ENCODE measurements at places on chromosomes 13 and 19.

- peak; percentile 42 for DNase-seq
These were observed 7.3 kb downstream of the SGTA start for GRCh38 chr19:2775556-2776430.

DNA sequence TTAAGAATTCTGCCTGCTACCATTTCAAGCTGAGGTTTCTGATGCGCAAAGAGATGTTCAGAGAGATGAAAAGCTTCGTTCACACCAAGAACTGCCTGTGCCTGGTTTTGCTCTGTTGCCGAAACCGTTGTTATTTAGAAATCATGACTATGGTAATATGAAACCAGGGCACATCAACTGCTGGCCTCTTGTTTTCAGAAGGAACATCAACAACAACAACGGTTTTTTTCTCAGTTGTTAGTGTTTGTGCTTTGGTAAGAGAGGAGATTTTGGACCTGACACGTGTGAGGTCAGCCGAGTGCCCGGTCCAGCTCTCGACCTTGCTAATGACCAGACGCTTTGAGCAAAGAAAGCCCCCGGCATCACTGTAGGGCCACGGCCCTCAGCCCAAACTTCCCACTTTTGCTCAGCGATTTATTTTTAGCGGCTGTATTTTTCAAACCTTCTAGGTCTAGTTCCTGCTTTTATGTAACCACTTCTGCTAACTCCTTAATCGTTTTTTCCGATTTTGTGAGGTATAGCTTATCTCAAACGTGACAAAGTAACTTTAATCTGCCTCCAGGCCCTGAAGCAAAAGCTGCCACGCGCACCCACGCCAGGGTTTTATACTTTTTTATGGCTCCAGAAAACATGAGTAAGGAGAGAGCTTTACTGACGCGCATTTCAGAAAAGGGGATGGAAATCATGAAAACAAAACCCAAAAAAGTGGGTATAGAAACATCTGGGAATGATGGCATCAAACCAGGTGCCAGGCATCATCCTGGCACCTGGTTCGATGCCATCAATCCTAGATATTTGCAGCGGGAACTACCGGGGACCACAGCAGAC, 42.0 kb downstream of the KLF2 start:
- DNase-seq: no peak

DNA sequence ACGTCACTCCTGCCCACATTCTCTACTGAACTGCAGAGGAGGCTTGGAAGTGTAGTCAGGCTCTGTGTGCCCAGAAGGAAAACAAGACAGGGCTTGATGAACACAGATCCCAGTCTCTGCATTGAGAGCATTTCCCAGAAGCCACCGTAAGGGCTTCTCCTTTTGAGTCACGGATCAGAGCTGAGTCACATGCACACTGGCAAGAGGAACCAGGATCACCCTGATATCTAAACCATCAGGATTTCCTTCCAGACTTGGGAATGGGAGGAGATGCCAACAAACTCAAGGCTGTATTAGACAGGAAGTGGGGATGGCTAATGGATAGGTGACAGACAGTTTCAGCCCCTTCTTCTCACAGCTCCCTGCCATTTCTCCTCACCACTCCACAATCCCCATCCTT, 17.7 kb upstream of the FBXO17 start:
- DNase-seq: no peak

GRCh38 chr19:1389033-1389940, 5.6 kb downstream of the NDUFS7 start:
- no peak for DNase-seq

DNA sequence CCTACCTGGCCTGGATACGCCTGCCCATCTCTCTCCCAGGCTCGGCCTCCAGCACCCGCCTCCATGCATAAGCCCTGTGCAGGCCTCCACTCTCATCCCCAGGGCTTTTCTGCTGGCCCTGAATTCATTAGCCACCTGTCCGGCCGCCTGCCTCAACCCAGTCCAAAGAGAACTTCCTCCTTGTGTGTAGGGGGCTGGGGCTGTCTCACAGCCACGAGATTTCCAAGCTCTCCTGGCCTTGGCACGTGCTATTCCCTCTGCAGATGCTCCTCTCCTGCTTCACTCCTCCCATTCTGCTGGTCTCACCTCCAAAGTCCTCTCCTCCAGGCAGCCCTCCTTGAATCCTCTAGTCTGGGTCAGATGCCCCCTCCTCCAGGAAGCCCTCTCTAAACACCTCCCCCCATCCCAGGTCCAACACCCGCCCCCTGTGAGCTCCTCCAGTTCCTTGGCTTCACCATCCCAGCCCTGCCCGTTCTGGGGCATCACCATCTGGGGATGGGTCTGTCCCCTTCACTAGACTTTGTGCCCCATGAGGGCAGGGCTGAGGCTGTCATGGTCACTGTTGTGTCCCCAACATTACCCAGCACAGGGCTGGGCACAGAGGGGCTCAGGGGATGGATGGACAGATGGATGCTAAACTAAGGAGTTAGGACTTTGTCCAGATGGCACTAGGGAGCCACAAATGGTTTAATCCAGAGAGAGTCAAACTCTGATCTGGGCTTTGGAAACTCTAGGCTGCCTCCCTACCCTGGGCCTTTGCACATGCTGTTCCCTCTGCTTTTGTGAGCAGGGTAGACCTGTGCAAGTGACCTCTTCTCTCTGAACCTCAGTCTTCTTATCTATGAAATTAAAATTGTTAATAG, 14.8 kb downstream of the MEIS3 start:
- DNase-seq: no peak

GRCh38 chr19:35736913-35737886, 5.1 kb downstream of the IGFLR1 start:
- no peak for DNase-seq

GRCh38 chr13:110874508-110874960, 40.3 kb downstream of the ANKRD10 start:
- peak; percentile 93 for DNase-seq

DNA sequence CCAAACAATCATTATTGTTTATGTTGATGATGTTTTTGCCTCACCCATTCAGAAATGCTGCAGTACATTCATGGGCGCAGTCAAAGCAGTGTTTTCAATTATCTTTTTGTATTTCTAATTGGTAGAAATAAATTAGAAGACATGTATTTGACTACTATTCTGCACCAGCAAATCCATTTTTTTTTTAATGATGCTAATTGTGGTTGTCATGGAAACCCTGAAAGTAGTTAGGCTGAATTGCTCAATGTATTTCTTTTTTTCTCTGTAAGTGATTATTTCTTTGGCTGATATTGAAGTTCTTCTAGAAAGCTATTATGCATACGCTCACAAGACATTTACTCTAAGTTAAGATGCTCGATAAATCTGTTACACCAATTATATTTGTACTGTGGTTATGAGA, 101.2 kb downstream of the RFC3 start:
- no peak for DNase-seq
